ENCODE measurements at places on chromosomes 16 and 17.
A peak's percentile ranks its signal among the peaks of the same experiment; 100 is the strongest.

GRCh38 chr17:62309396-62309795 lies 71.0 kb upstream of the EFCAB3 start:
- DNase-seq: no peak

GRCh38 chr17:44707755-44708400 lies 587 bp upstream of the DBF4B start:
- DNase-seq: no peak

DNA sequence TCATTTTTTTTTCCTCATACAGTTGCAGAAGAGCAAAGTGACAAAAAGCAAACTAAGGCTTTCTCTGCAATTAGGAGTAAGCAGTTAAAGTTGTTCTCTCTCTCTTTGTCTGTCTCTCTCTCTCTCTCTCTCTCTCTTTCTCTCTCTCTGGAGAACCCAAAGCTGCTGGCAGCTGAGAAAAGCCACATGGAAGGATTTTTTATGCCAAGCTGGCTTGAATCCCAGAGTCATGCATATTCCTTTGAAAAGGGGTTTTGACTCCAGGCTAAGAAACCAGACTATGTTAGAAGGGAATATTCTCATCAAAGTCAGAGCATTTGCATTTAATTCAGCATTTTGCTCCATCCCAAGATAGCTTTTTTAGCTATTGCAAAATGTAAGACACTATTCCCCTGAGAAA lies 1114.2 kb upstream of the GOT2 start:
- no peak for DNase-seq

DNA sequence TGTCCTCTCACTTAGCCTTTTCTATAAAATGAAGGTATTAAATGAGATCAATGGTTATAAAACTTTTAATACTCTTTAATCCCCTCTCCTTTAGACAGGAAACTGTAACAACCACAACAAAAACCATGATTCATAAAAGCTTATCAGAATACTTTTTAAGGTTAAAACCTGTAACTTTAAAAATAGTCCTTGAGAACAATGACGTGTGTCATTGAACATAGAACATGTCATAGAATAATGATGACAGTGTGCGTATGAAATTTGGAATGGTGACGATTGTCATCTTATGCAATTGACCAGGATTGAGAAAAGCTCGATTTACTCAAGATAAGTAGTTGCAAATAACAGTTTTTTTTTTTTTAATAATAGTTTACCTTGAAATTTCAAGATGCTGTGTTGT lies 94.1 kb downstream of the PLCG2 start:
- DNase-seq: no peak

- DNase-seq: no peak
Observed at GRCh38 chr16:560204-560700, at the start of gene PRR35. PRR35 (plus strand) TSS chr16:560394; CDS start chr16:563295, 2,901 bp downstream.

- DNase-seq: no peak
Observed at GRCh38 chr16:78957317-78958100, 643.0 kb downstream of the MAF start.

DNA sequence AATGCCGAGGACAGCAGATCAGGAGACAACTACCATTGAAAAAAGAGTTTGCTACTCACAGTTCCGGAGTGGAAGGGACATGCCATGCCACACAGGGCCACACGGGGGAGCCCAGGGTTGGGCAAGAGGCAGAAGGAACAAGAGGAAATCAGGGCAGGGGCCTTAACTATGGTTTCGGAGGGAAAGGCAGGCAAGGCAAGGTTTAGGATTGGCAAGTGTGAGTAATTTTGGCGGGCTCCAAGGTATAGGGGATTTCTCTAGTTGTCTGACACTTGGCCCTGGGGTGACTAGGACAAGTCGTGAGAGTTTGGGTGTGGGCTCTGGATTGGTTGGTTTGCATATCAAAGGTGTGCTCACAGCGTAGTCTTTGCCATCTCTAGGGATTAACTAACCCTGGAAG lies 27.0 kb upstream of the NTN1 start:
- peak; percentile 67 for DNase-seq

DNA sequence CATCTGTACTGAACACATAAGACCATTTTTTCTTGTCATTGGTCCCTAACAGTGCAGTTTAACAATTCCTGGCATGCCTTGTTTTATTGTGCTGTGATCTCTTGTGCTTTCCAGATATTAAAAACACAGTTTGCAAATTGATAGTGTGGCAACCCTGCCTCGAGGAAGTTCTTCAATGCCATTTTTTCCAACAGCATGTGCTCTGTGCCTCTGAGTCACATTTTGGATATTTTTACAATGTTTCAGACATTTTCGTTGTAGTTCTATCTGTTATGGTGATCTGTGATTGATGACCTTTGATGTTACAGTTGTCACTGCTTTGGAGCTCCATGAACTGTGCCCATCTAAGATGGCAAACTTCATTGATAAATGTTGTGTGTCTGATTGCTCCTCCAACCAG lies 66.2 kb downstream of the GOSR1 start:
- DNase-seq: no peak

GRCh38 chr16:47081115-47081514 lies 62.6 kb downstream of the NETO2 start:
- DNase-seq: no peak

Measured in activated CD4-positive, alpha-beta T cell treated with anti-CD3 and anti-CD28 coated beads for 24 hours (primary cell).